Cardiac fibroblast (primary cell): ENCODE measurements at places on chromosomes 5 and 9.

DNA sequence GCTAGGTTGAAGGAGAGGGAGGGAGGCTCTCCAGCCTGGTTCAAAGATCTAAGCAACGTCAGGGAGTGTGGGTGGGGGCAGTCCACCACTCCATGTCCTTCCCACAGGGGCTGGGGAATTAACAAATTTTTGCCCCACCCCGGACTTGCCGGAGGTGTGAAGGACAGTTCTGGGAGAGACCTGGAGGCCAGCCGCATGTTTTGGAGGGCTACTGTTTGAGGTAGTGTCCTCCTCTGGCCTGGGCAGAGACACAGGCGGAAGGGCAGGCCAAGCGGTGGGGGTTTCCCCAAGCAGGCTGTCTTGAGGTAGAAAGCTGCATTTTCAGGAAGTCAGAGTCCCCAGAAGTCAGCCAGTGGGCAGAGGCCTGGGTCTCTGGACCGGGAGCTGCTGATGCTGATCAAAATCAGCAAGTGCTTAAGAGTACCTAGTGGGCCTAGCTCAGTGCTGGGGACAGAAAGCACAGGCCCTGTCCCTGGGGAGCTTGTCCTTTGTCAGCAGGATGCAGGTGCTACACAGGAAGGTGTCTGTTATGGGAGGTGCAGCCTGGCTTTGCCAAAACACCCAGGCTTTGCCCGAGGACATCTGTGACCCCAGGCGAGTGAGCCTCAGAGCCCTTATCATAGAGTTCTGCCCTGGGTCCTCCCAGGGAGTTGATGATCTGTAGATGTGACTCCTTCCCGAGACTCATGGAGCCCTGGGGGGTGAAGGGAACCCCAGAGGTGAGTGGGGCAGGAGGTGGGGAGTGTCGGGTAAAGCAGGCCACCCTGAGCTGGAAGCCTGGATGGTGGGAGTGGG, 18.5 kb downstream of the JADE2 start:
- no peak for DNase-seq

- DNase-seq: peak; percentile 88
These were observed 28.5 kb downstream of the COL5A1 start for GRCh38 chr9:134670042-134670525.

DNA sequence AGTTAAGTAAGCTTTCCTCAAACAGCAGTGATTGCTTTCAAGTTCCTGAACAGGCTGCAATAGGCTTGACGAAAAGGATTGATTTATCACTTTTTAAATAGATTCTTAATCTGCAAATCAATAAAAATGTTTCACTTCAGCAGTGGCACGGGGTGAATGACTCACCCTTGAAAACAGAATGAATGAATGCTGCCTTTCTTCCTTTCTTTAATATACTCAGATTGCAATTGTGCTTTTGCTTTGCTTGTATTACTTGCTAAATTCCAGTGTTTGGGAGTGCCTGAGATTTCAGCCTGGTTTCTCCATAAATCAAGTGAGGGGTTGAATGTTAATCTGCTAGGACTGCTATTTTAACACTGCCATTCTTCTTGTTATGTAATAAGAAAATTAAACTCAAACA, 1293.8 kb downstream of the PTPRD start:
- no peak for DNase-seq

DNA sequence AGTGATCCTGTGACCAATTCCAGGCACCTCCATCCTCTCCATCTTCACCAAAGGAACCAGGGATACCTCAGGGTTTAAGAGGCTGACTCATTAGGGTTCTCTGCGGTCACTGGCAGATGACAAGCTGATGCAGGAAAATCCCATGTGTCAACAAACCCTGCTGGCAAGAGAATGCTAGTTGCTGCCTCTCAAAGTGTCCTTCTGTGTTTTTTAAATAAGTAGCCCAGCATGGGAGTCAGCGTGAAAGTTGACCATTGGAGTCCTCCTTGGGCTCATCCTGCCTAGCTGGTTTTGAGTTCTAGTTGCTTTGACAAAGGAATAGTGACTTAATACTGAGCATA, 200.2 kb downstream of the SLIT3 start:
- peak; percentile 11 for DNase-seq

- DNase-seq: no peak
These were observed 89.3 kb downstream of the MARCHF11 start for GRCh38 chr5:16090270-16090669.

DNA sequence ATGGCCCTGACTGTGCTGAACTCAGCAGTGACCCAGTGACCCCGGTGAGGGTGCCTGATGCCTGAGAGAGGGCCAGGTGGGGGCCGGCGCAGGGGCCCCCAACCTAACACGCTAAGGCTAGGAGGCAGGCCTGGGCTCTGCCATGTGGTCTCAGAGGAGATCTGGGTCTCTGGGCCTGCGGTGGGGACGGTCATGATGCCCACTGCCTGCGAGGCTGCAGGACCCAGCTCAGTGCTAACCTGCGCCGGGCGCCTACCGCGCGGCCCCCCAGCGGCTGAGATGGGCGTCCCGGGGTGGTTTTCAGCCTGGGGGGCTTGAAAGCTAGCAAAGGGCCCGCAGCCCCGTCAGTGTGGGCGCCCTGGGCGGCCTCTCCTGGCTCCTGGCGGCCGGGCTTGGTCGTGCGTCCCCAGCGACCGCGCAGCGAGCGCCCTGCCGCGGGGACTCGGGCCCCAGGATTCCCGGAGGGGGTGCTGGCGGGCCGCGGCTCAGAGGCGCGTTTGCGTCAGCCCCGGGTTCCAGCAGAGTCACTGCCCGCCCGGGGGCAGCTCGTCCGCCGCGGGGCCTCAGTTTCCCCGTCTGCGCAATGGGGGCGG, 2.5 kb downstream of the EGFL7 start:
- no peak for DNase-seq

DNA sequence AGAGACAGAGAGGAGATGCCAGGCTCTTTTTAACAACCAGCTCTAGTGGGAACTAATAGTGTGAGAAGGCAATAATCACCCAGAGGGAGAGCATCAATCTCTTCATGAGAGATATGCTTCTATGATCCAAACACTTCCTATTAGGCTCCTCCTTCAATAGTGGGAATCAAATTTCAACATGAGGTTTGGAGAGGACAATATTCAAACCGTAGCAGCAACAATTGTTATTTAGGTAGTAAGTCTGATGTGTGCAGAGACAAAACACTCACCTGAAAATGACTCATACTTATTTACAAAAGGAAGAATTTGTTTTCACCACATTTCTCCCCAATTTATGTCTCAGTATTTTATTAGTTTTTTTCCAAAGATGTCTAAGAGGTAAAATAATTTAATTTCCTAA, 144.3 kb downstream of the ST8SIA4 start:
- DNase-seq: no peak

DNA sequence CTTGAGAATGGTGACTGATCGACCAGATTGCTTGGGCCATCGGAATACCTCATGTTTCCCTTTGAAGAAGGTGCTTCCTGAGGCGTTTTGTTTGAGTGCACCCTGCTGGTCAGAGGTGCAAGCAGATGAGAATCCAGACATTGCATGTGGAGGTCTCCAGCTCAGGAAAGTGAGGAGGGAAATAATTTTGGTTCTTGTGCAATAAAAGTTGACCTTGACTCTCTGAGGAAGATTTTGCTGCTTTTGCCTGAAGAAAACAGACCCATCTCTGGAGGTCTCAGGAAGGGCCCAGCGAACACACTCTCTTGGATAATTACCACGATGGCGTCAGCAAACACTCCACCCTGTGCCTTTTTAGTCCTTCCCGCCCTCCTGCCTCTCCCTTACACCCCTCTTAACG, 69.7 kb downstream of the GRAMD2B start:
- peak; percentile 47 for DNase-seq

GRCh38 chr5:178416919-178417318, 173.3 kb downstream of the COL23A1 start:
- peak; percentile 15 for DNase-seq

- peak; percentile 56 for DNase-seq
These were observed 152.3 kb downstream of the KDM4C start for GRCh38 chr9:6910032-6910431.

DNA sequence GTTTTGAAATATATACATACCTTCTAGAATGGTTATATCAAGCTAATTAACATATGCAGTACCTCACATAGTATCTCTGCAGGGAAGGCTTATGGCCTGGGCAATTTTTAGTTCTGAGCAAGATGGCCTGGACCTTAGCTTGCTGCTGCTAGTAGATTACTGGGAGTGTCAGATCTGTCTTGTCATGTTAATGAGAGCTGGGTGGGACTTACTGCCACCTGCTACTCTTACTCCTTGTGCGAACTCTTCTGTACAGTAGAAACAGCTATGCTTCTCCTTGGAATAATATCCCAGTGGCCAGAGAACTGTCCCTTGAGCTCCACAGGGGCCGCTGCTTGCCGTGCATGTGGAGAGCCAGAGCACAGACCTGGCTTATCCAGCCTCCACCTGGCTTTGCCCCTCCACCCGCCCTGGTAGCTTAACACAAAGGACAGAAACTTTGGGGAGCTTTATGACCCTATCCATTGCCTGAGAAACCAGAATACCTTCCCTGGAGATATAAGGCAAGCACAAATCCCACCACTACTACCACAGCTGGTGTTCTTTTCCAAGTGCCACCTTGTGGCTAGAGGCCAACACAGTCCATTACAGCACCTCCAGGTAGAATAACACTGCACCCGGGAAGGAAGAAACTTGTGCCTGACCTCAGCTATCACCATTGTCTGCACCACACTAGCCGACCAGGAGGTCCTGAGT, 74.4 kb upstream of the RUSC2 start:
- DNase-seq: no peak

DNA sequence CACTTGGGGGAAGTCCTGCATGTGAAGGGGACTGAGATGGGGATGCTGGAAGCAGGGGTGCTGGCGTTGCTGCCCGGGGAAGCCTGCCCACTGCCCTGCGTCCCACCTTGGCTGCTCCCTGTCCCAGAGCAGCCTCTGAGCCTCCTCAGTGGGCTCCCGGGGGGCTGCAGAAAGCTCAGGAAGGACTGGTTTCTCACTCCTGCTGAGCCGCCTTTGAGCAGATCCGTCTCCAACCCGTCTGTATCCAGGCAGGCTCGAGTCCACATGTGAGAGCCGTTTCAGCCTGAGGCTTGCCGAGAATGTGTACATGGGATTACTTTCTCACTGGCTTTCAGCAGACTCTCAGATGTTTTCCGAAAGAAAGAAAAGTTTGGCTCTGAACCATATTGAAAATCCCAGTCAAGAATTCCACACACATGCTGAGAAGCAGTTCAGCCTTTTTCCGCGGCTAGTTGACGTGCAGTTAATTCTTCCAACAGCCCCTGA, 95.3 kb upstream of the COL5A1 start:
- DNase-seq: peak; percentile 60

DNA sequence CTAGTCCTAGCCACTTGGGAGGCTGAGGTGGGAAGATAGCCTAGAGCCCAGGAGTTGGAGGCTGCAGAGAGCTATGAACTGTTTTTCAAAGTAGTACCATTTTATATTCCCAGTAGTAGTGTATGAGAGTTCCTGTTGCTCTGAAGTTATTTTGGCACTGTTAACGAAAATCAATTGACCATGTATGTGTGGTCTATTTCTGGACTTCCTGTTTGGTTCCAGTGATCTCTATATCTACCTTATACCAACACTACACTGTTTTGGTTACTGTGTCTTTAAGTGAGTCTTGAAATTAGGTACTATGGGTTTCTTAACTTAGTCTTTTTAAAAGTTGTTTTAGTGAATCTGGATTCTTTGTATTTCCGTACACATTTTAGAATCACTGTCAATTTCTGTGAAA, 13.6 kb downstream of the SLF1 start:
- DNase-seq: no peak

GRCh38 chr9:78103971-78104433, 72.4 kb upstream of the GNAQ start:
- DNase-seq: no peak

- DNase-seq: peak; percentile 70
These were observed 22.7 kb downstream of the CHD1 start for GRCh38 chr5:98905857-98906688.

- DNase-seq: no peak
These were observed 28.6 kb upstream of the SLCO4C1 start for GRCh38 chr5:102324714-102325113.

GRCh38 chr5:55114061-55114460, 11.6 kb downstream of the GZMA start:
- no peak for DNase-seq

- no peak for DNase-seq
These were observed 45.5 kb downstream of the FER start for GRCh38 chr5:108793207-108793606.

- DNase-seq: peak; percentile 98
These were observed 146.2 kb downstream of the GOLPH3 start for GRCh38 chr5:32027717-32028458.

DNA sequence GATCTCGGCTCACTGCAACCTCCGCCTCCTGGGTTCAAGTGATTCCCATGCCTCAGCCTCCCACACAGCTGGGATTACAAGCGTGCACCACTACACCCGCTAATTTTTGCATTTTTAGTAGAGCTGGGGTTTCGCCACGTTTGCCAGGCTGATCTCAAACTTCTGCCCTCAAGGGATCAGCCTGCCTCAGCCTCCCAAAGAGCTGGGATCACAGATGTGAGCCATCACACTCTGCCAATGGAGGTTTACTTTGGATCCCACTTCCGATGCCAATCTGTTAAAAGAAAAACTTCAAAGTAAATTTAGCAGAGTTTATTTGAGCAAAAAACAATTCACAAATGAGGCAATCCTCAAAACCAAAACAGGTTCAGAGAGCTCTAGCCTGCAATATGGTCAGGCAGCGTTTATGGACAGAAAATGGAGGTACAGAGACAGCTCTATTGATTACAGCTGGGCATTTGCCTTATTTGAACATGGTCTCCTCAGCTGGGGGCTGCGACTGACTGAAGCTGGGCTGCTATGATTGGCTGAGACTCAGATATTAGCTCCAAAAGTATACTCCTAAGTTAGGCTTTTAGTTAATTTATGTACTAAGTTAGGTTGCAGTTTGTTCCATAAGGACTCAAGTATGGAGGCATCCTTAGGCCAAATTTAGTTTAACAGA, 18.6 kb upstream of the UBTD2 start:
- no peak for DNase-seq

GRCh38 chr5:111254613-111255012, 30.4 kb downstream of the CAMK4 start:
- DNase-seq: peak; percentile 42

DNA sequence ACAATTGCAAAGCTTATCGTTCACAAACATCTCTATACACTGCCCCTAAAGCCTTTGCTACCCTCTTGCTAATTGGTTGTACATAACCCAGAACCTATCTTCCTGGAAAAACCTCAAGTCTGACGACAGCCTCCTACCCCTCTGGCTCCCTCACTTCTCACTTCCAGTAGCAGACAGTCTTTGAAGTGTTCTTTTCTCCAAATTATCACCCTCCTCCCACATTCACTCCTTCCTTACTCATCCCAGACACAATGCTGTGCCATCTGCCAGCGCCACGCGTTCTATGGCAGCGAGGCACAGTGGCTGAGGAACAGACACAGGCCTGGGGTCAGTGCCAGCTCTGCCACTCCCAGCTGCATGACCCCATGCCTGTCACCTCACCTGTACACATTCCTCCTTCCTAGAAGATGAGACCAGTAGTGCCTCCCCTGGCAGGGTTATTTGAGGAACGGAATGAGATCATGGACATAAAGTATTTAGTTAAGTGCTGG, 27.7 kb downstream of the CLTA start:
- no peak for DNase-seq
